ENCODE measurements at places on chromosomes 4 and X.
A peak's percentile ranks its signal among the peaks of the same experiment; 100 is the strongest.

DNA sequence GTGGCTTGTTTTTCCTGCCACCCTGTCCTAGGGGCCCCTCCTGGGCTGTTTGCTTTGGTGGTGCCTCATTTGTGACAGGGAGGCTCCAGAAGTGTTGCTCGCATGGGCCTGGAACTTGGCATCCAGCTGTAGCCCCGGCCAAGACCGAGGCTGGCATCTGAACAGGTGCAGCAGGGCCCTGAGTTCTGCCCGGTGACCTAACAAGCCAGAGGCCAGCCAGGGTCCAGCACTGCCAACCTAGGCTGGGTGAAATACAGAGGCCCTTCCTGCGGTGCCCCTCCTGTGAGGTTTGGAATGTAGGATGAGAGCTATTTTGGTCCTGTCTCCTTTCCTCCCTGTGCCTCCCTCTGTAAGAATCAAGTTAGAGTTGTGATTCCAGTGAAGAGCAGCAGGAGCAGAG lies 58.5 kb downstream of the STARD8 start:
- DNase-seq = no peak

DNA sequence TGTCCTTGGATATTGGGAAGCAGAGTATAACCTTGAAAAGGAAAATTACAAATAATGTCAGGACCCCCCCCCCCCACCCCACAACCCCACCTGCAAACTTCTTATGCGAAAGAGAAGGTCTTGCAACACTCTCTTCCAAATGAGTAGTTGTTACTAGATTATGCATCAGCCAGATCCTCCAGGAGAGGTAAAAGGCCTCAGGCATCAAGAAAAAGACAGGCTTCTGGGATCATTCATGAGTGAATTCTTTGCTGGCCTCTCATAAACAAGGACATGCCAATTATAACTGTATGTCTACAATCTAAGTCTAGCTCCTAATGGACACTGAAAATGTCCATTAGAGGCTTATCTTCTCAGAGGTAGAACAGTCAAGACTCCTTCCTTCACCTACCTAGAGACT lies 1443.3 kb downstream of the RAPGEF2 start:
- no peak for DNase-seq

DNA sequence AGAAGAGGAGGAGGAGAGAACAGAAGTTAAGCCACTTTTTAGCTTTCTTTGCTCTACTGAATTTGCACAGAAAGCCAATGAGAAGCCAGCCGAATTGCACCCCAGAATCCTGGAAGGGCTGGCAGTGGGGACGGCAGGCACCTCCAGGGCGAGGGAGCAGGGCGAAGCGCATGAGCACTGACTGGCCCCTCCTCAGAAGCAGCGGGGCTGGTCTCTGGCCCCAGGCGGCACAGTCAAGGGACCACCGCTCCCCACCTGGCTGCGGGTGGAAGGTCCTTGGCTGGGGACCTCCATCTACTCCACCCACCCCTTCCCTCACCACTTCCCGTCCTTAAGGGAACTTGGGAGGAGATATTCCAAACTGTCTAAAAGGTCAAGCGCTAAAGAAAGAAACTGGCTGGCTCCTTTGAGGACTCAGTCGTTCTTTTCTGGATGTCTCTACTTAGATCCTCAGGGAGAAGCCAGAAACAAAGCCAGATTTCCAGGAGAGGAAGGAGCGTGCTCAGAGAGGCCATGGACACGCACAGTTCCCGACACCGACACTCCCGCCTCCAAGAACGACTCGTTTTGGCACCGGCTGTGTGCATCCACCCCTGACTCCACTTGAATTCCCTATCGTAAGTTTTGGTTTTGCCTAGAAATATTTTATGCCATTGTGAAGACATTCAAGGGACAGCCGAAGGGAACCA lies 59.5 kb upstream of the CRMP1 start:
- DNase-seq = no peak

GRCh38 chrX:11215191-11215921 lies 77.9 kb upstream of the AMELX start:
- DNase-seq = no peak

DNA sequence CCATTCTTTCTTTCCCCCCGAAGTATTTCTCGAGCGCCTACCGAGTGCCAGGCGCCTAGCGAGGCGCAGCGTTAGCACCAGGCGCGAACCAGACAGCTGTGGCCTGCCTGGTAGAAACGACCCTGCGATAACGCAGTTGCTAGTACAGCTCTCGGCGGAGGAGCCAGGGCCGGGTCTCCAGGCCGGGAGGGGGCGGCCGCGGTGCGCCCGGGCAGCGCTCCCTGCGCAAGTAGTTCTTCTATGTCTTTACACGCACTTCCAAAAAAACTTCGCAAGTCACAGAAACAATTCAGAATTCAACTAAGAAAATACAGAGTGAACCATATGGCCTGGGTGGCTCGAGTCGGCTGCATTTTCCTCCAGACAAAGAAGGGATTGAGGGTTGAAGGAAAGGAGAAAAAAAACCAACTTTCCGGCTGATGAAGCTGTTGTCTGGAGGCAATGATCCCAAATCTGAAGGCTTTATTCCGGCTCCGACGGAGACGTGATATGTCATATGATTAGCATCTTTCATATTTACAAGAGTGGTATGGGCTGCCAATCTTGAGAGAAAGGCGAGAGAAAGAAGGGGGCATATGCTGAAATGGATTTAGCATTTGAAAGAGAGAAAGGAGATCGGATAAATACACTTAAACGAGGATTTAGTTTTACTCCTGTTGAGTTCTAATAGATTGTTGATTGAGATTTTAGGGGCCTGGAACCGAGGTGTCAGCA lies 7.2 kb upstream of the NEUROG2 start:
- peak; percentile 28 for DNase-seq

GRCh38 chrX:106401965-106402559 lies 209.7 kb upstream of the RADX start:
- no peak for DNase-seq

Data from iris pigment epithelial cell (primary cell).